ENCODE measurements at places on chromosomes 4 and X.

- no peak for DNase-seq
These were observed 13.3 kb downstream of the KIAA0232 start for GRCh38 chr4:6795821-6796220.

DNA sequence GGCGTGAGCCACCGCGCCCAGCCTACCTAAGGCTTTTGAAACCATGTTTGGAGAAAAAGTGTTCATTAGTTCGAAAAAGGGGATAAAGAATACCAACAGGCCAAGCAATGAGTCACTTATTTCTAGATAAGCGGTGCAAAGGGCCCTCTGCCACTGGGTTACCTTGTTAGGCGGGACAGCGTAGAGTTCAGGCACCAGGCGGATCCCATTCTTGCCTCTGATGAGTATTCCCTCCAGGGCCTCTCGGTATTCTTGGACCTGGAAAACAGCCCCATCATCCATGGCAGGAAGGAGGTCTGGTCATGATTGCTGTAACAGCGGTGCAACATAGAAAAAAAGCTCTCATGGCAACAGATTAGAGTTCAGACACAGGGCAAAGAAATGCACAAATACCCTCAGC lies 48.0 kb downstream of the PHKA2 start:
- DNase-seq = no peak

DNA sequence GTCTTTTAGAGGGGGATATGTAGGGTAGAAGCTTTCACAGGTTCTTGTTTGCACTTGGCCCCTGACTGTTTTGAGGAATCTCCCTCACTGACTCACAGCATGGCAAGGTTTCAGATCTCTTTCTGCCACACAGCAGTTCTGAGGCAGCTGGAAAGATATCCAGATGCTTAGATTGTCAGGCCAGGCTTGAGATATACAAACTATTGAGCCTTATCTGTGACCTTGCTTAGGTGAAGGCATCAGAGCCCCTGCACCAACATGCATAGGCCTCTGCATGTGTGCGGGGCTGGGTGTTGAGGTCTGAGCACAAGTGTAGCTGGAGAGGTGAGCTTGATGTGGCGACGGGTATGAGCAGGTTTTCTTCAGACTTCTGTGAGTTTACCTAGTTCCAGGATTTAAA lies 80.9 kb upstream of the MSANTD1 start:
- no peak for DNase-seq

- no peak for DNase-seq
These were observed 232.7 kb downstream of the ARHGAP24 start for GRCh38 chr4:85707611-85708010.

DNA sequence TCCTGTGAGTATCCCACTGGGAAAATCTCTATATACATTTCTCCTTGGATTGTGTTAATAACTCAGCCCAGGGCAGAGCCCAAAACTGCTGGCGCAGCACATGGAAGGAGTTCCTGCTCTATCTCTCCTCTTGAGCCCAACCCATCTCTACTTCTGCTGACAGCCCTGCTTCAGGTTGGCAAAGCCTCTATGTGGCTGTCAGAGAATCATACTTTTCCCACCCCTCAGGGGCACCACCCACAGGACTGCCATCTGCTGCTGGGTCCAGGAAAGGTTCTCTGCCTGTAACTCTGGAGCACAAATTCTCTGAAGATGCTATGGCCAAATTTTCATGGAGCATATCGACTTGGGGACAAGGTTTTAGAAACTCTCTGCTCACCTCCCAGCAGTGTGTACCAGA lies 278.5 kb upstream of the EMCN start:
- no peak for DNase-seq

GRCh38 chr4:74504212-74504611 lies 59.3 kb downstream of the AREG start:
- DNase-seq = no peak

DNA sequence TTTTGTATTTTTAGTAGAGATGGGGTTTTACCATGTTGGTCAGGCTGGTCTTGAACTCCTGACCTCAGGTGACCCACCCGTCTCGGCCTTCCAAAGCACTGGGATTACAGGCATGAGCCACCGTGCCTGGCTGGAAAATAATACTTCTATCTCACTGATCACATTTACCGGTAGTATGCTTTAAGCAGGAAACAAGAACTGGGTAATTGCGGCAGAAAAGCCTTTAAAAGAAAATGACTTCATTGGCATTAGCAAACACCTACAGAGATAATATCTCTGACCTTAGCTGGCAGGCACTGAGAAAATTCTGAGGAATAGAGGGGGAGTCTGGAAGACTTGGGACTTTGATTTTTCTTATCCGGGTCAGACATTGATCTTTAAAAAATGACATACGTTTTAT lies 78.5 kb downstream of the SHROOM3 start:
- DNase-seq = no peak

GRCh38 chr4:103075894-103076746 lies 441 bp downstream of the SLC9B2 start:
- peak; percentile 43 for DNase-seq

DNA sequence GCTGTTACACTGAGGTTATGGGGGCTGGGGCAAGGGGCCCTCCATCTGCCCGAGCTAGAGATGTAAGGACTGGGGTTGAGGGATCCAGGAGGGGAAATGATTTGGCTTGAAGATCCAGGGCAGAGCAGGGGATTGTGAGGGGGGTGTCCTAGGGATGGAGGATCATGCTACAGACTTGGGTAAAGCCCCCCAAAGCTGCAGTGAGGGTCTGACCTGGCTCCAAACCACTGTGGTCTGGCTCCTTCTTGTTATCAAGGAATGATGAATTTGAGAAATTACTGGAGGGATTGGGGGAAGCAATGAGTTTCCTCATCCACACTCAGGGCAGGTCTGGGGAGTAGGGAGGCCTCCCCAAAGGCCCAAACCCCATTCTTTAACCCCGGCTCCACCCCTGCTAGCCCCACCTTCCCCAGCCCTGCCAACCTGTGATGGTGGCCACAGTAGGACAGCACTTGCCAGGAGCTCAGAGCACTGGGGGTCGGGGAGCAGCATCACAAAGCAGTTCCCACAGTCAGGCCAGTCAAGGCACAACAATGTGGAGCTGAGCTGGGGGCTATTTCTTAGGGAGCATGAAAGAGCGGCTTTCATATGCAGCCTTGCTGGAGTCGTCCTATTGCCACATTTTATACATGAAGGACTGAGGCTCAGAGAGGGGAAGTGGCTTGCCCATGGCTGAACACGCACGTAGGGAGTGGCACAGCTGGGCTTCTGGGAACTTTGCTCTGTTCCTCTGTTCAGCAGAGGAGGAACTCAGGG lies 165.5 kb downstream of the EFNB1 start:
- no peak for DNase-seq

GRCh38 chr4:114527637-114528036 lies 71.0 kb upstream of the UGT8 start:
- DNase-seq = no peak

GRCh38 chr4:139054791-139055505 lies 39.4 kb downstream of the NOCT start:
- no peak for DNase-seq

GRCh38 chrX:56796641-56797395 lies 67.8 kb downstream of the NBDY start:
- no peak for DNase-seq

DNA sequence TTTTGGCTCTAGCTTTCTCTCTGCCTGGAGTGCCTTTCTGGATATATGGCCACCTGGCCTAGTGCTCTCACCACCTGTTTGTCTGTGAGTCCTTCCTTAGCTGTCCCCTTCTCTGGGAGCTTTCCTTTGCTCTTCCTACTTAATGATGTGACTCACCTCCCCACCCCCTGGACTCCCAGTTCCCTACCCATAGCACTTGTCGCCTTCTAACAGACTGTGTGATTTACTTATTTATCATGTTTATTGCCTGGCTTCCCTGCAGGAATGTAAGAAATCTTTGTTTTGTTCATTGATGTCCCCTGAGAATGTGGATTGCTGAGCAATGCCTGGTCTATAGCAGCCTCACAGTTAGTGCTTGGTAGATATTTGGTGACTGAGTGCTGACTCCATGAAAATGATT lies 18.9 kb downstream of the ADD1 start:
- DNase-seq = no peak

GRCh38 chr4:77852892-77853495 lies 9.6 kb upstream of the MRPL1 start:
- DNase-seq = peak; percentile 16

DNA sequence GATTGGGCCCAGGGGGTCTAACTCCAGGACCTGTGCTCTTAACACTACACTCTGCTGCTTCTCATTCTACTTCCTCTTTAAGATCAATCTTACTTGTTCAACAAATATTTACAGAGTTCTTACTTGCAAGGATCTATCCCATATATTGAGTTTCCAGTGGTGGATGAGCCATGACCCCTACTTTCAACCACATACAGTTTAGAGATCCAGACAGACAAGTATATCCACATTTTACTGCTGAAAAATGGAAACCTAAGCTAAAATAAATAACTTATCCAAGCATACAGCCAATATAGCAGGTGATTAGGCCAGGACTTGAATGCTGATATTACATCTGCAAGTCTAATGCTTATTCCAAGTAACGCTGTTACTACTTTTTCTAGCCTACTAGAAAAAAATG lies 18.7 kb downstream of the TMEM150C start:
- no peak for DNase-seq

GRCh38 chrX:124555036-124555595 lies 208.8 kb downstream of the SH2D1A start:
- DNase-seq = no peak

DNA sequence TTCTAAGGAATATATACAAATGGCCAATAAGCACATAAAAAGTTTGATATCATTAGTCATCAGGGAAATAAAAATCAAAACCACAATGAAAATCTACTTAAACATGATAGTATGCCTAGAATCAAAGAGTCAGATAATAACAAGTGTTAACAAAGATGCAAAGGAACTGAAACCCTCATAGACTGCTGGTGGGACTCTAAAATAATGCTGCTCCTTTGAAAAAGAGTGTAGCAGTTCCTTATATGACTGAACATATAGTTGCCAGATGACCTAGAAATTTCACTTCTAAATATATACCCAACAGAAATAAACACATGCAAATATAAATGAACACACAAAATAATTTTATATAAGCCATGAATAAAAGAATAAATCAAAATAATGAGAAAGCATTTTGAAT lies 205.1 kb upstream of the CTSO start:
- DNase-seq = no peak

DNA sequence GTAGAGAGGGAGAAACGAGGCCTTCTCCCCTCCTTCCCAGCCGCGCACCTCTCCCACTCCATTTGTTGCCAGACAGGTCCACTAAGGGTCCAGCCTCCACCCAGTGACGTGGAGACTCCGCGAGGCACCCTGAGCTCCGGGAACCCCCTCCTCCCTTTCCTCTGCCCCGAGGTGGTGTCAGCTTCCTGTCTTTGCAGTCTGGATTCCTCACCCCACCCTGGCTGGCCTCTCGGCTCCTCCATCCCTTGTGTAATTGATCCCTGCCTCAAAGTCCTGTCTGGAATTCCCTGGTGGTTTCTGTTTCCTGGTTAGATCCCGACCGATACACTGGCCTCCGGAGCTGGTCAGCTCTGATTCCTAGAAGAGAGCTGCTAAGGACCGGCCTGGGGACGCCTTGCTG lies 105.9 kb upstream of the SCOC start:
- DNase-seq = no peak

DNA sequence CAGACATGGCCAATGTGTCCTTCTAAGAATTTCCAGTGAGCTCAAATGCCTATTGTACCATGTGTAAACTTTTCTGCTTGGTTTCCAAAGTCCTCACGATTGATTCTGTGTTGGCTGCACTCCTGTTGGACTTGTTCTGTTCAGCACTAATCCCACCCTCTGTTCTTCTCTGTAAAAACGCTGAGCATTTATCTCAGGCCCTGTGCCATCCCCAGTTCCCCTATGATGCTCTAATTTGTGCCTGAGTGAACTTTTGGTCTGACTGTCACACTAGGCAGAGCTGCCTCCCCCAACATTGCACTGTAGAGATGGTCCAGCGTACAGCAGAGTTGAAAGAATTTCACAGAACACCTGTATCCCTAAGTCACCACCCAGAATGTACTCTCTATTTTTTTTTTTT lies 76.1 kb upstream of the STS start:
- no peak for DNase-seq

DNA sequence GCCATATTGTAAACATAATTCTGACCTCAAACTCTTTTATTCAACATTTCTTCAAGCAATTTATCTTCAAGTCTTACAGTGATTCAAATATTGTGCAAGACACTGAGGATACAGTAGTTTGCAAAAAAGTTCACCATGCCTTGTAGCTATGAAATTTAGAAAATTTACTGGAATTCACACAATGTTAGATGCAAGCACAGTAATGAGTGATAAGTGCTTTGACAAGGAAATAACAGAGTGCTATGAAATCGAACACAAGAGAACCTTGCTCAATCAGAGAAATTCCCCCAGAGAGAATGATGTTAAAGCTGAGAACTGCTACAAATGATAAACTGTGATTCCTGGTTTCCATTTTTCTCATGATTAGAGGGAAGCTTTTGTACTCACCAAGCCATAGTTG lies 952.9 kb downstream of the FAT4 start:
- DNase-seq = no peak

- no peak for DNase-seq
These were observed 56.4 kb upstream of the SCML1 start for GRCh38 chrX:17680732-17681413.

DNA sequence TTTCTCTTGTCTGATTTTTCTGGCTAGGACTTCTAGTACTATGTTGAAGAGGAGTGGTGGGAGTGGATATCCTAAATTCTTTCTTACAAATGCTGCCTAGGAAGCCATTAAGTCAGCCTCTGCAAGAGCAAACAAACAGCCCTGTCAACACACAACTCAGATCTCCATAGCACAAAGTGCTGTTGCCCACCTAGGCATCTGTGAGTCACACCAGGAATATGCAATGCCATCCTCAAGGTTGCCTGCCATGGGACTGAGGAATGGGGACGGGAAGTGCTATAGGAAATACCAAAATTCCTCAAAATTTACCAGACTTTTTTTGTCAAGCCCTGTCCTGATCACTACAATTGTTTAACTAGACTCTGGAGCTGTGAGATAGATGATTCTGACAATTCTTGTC lies 466.9 kb downstream of the FSTL5 start:
- no peak for DNase-seq

DNA sequence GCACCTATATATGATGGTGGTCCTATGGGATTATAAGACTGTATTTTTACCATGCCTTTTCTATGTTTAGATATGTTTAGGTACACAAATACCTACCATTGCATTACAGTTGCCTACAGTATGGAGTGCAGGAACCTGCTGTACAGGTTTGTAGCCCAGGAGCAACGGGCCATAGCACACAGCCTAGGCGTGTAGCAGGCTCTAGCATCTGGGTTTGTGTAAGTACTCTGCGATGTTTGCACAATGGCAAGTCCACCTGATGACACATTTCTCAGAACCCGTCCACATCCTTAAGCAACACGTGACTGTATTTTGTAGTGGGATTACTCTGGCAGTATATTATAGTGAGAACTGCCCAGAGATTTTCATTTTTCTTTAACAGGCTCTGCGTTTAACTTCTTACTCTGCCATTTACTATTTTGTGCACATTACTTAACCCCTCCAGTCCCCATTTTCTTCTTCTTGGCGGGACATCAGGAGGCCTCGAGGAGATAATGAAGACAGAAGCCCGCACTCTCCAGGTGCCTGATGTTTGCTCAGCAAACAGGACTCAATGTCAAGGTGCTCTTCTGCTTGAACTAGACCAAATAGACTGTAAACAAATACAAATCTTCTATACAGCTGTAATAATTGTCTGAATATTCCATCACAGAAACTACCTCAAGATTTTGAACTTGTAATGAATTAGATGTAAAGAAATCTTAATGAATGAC lies 102.0 kb upstream of the PDLIM3 start:
- no peak for DNase-seq

- no peak for DNase-seq
These were observed 645.7 kb downstream of the TLL1 start for GRCh38 chr4:166518776-166519175.
